ENCODE measurements at places on chromosomes 1 and 21. TPM values are rescaled to one million over a fixed set of nuclear protein-coding genes. Genes with fewer than 3 reads are reported as not detected.

Gene ZNF692
- 62.2 TPM for total RNA-seq

Gene MOV10
- total RNA-seq: 66.4 TPM

Gene MASP2
- 0.25 TPM for total RNA-seq

Gene HRNR
- not detected for total RNA-seq

DNA sequence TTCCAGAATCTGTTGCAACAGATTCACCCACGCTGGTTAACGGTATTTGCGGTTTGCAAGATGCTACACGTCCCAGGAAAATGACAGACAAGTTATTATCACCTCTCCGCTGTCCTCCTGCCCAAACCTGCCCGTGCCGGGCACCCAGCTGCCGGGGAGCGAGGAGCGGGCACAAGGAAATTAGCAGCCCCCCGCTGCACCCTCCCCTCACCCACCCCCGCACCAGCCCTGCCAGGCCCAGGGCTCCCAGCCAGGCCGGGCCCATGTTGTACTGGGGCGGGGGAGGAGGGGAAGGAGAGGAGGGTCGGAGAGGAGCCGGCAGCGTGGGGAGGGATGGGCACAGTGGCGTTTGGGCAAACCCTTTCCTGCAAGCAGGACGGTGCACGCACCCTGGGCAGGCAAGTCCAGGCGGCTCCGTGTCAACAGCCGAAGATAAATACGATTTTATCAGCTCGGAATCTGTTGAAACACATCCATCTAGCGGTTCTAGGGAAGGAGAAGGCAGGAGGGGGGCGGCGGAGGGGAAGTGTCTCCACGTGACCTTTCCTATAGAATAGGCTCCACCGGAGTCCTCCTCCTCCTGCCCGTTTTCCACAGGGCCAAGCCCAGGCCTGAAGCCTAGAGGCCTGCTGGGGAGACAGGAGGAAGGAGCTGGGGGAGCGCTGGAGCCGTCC, 35.1 kb upstream of the CCDC27 start:
- no peak overlapping the region for H3K4me3 ChIP-seq
- no peak overlapping the region for H3K27ac ChIP-seq
- DNase-seq: no peak
- H3K36me3 ChIP-seq: no peaks in the 10 kb centered on the region
- H3K4me1 ChIP-seq: no peaks in the 10 kb centered on the region
- peaks cover 2% of the 10 kb centered on the region for H3K27me3 ChIP-seq

- H3K27ac ChIP-seq: no peak overlapping the region
- H3K36me3 ChIP-seq: no peaks in the 10 kb centered on the region
Measured at GRCh38 chr1:117631359-117632160, 25.7 kb downstream of the TENT5C start.

- peaks cover 17% of the 10 kb centered on the region for H3K4me1 ChIP-seq
Measured at GRCh38 chr1:174788981-174789380, 210.8 kb upstream of the CACYBP start.

DNA sequence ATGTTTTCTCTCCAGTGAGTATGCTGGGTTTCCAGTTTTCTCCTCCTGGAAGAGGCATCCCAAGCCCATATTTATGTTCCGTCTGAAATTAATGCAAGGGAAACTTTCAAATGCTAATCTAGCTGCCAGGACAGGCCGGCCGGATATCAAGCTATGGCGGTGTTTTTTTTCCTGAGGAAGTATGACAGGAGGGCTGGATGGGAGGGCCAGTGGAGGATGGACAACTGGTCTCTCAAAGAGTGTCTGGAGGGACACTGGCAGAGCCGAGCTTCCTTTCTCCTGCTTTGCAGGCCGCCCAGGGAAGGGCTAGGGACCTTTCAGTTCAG, 212.7 kb downstream of the TRABD2B start:
- H3K4me3 ChIP-seq: no peak overlapping the region
- H3K27me3 ChIP-seq: no peaks in the 10 kb centered on the region
- DNase-seq: no peak
- H3K27ac ChIP-seq: no peak overlapping the region
- H3K4me1 ChIP-seq: no peaks in the 10 kb centered on the region
